ENCODE measurements at places on chromosomes 13 and 19.

DNA sequence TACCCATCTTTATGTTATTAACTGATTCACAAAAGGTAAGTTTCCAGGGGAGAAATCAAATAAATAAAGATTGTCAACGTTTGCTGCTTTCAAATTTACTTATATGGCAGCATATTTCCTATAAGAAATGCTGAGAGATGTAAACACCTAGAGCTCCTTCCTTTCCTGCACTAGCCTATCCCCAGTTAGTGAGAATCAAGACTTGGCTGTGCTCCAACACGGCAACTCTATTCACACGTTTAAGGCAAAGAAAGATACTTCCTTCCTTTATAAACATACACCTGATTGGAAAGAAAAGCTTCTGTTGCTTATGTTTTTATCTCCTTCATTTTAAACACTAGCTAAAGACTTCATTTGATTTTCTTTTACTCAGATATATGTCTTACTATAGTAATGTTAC lies 107.0 kb downstream of the PCDH9 start:
- DNase-seq: no peak

DNA sequence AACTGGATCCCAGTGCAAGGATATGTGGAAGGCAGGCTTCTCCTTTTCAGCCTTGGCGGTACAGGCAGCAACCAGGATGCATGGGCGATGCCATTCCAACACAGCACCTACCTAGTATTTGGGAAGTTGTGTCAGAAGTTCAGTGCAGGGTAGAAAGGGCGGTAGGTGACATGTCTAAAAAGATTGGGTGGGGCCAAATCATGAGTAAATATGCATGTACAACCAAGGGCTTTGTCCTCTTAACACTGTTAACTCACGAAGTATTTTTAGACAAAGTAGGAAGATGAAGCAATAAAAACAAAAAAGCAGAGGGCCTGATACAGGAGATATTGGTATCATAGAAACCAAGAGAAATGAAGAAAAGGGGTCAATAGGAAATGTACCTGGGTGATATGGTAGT lies 392.1 kb downstream of the MYO16 start:
- DNase-seq: no peak

DNA sequence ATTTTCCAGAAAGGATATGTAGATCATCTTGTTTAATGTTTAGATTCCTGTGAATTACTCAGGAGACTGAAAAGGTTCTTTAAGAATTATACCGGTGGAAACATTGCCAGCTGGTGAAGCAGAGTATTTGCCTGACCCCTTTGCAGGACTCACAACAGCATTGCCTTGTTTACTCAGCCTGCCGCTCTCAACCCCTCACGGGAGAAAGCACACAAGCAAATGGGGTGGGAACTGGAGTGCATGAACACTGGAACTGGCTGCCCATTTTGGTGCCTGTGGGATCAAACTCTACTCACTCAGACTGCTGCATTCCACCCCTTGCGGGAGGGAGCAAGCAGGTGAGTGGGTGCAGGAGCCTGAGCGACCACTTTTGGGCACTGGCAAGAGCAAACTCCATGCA lies 804.7 kb upstream of the SLITRK1 start:
- no peak for DNase-seq

DNA sequence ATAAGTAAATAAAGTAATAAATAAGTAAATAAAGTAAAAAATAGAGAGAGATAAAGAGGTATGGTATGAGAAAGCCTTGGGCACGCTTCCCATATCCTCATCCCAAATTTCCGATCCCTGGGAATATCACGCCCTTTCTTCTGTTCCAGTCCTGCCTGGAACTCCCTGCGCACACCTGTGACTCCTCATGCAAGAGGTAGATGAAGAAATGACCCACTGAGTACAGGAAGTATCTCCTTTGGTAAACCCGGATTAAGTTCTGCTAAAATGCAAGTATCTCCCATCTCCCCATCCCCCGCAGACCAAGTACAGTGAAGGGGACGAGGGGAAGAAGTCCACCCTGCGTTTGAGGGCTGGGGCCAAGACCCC lies 399 bp upstream of the ZNF136 start:
- DNase-seq: no peak

DNA sequence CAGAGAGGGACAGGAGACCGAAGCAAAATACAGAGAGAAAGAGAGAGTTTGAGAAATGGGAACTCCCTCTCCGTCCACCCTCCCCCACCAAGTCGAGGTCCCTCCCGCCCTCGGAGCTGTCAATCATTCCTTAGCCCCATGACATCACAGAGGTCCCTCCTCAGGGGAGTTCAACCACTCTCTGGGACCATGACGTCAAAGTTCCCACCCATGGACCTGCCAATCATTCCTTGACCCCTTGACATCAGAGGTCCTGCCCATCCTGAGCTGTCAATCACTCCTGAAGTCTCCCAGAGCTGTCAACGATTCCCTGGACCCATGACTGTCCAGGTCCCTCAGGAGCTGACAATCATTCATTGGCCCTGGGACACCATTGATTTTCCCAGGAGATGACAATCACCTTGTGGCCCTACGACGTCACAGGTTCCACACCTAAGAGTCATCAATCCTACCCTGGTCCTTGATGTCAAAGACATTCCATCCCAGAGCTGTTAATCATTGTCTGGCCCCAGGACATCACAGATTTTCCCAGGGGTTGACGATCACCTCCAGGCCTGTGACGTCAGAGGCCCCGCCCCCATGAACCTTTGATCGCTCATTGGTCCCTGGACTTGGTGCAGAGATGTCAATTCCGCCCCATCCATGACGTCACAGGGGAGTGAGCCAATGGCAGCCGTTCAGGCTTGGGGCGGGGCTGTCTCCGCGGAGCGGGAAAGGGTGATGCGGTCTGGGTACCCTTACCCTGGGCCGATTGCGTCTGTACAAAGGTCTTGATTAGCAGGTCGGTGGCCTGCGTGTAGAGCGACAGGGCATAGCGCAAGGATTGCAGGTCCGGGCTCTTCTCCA lies 61.7 kb downstream of the COLGALT1 start:
- no peak for DNase-seq

DNA sequence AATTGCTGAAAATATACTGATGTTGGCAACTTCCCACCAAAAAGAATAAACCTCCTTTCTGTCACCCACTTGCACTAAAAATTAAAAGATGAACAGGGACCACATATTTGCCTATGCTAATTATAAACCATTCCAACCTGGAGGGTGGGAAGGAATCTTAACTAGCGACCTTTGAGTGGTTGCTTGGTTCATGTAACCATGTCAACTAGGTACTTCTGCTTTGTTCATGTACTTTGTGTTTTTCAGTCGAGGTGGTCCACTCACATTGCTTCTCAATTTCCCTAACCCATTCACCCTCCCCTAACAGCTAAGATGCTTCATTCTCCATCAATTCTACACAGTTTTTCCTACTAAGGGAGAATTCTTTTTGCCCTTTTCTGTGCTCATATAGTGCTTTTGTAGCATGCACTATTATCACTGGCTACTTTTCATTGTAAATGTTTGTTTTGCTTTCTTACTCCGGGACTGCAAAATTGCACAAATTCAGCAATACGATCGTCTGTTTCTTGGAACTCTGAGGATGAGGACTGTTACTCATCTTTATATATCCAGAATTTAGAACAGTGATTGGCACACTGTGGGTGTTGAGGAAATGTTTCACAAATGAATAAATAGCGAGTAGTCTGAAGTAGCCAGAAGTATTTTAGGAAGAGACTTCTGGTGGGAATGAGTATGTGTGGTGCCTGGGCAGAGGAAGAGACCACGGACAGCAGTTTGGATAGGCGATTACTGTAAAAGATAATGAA lies 187.5 kb downstream of the GPC6 start:
- no peak for DNase-seq

DNA sequence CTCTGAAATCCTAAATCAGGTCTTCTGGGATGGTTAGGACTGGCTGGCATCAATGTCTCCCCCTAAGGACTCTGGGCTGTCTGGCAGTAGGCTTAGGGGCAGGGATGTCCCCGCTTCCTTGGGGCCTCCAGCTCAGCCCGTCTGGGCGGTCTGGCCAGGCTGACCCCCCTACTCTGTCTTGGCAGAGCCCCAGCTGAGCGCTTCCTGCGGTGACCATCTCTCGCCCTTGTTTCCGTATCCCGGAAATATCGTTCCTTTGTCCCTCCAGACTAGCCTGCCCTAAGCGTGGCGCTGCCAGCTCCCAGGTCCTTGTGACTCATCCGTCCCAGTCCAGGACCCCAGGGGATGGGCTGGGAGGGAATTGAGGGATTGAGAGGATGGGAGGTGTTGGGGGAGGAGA lies 11.3 kb downstream of the GTPBP3 start:
- DNase-seq: no peak
